ENCODE measurements at places on chromosomes 12 and 14.

- DNase-seq: no peak
Observed at GRCh38 chr12:130626601-130627000, 89.5 kb downstream of the RIMBP2 start.

DNA sequence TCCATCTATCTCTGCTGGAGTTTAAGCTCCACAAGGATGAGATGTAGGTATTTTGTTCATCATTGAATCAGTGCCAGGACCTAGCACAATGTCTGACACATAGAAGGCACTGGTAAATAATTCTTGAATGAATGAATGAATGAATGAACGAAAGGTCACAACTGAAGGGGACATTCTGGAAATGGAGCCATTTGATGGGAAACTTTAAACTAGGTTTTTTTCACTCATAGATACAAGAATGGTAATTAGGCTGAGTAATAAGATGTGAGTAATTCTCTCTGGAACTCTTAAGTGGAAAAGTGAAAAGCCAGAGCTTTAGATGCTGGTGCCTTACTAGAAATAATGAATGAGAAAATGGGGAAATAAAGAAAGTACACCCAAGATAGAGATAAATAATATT lies 44.3 kb downstream of the SCN8A start:
- DNase-seq: no peak

DNA sequence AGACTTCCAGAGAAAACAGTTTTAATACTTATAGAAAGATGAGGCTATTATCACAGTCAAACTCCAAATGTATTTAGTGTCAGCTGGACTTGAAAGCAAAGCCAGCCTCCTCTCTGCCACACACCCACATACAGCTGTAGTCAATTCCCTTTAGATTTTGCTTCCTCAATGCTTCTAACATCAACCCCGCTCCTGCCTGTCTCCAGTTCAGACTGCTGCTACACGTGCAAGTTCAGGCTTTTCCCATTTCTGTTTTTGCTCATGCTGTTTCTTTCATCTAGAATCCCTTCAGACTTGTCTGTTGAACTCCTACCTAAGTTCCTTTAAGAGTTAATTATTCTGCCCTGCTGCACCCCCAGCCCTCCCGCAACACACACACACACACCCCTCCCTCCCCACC lies 380.0 kb downstream of the KCNH5 start:
- DNase-seq: no peak

GRCh38 chr12:31342286-31342685 lies 16.3 kb upstream of the SINHCAF start:
- no peak for DNase-seq

DNA sequence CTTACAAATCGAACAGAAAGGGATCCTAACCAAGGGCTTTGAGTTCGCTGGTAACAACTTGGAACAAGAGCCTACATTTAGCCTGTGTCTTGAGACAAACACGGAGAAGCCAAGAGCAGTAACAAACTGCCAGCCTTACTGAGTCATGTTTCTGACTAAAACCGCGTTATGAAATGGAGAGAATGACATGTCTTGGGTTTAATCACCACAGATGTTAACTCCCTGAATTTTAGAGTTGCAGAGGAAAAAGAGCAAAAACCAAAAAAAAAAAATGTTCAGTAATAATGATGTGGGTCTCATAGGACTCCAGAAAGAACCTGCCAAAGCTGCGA lies 1.0 kb downstream of the BLTP3B start:
- DNase-seq: peak; percentile 85

DNA sequence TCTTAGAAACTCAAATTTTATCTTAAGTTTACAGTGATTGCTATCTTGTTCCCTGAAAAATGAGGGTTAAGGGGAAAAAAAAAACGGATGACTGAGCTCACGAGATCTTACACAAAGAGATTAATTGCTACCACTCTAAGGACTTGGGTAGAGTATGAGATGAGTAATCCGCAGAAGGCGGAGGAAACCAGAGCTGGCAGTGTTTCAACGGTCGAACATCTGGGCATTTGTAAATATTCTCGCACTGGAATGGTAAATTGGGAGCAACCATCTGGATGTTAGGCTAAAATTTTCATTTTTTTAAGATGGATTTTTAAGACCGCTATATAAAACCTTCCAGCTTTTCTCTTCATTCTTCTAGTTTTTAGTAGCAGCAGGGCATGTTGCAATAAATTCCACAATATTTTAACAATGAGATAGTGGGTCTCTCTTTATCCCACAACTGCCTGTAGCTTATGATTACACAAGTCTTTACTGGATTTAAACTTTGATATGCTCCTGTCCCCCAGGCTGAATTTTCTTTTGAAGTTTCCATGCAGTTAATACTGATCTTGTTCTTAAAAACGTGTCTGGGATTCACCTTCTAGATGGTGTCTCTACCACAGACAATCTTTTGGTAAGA lies 1324.1 kb downstream of the AACS start:
- no peak for DNase-seq

- no peak for DNase-seq
Observed at GRCh38 chr14:21509432-21510143, 1.6 kb downstream of the METTL3 start.

- no peak for DNase-seq
Observed at GRCh38 chr12:11949738-11950411, 120.9 kb upstream of the BCL2L14 start.

- no peak for DNase-seq
Observed at GRCh38 chr12:79834712-79835376, 100.1 kb downstream of the PPP1R12A start.

DNA sequence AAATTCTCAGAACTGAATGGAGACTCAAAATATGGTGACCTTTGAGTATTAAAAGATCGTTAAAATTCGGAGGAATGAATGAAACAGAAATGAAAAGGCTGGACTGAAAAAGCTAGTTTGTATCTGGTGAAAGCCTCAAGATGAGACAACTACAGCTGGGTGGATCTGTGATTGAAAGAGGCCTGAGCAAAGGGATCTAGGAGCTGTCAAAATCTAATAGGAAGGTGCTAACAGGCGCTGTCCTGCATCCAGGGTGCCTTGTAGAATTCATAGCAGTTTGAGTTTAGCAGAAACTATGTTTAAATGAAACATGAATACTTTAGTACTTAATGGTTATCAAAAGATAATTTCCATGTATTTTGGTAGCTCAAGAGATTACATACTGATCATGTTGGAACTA lies 2.3 kb downstream of the YY1 start:
- DNase-seq: peak; percentile 7

GRCh38 chr12:114140576-114140975 lies 174.5 kb upstream of the RBM19 start:
- no peak for DNase-seq

- no peak for DNase-seq
Observed at GRCh38 chr12:109047081-109047805, 5.1 kb upstream of the USP30 start.

GRCh38 chr12:94228488-94228907 lies 80.1 kb downstream of the PLXNC1 start:
- no peak for DNase-seq

DNA sequence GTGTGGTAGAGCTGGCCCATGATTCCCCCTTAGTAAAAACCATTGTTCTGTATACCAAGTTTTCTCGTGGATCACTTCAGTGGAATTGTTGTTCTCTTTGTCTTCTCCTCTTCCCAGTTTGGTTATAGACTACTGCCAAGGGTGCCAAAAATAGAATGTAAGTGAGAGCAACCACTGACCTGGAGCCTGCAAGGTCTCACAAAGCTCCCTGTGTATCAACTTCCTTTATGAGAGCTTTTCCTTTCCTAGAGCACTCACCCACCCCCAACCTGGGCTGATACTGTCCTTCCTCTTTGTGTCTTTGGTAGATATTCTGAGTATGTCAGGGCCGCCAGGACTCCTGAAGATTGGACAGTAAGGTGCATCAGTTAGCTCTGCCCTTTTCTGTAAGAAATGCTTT lies 101.0 kb downstream of the SCN8A start:
- no peak for DNase-seq

DNA sequence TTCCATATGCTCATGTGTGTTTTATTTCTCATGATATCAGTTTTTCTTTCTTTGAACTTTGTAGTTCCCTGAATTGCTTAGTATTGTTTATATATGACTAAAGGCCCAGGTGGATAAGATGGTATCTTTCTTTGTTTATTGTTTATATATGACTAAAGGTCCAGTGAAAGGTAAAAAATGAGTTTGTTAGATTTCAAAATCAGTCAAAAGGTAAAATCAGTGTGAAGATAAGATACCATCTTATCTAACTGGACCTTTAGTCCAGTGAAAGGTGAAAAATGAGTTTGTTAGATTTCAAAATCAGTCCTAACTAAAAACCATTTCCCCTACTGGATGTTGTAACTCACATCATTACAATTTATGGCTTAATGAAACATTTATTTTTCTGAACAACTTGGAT lies 890.2 kb downstream of the DIO2 start:
- DNase-seq: no peak

DNA sequence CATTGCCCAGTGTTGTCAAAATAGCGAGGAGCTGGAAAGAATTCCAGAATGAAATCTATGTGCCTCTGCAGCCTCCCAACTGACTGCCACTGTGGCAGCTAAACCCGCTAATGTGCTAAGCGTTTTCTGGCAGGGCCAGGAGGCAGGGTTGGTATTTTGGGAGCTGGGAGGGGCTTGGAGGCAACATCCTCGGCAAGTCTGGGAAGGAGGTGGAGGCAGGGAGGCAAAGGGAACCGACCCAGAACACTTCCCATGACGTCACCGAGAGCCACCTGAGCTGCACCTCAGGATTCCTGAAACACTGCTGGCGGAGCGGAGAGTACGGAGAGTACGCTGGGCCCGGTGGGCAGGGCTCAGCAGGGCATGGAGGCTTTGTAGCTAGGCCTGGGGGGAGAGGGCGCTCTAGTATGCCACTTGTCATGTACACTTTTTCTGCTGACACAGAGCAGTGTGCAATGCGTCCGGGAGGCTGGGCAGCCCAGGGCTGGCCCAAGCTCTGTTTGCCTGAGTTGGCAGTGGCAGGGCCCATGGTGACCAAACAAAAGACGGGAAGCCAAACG lies 81.5 kb downstream of the DPF3 start:
- no peak for DNase-seq

GRCh38 chr14:52244328-52244727 lies 23.2 kb upstream of the PTGDR start:
- DNase-seq: no peak

Data from inflammatory macrophage (primary cell).